Activated B cell treated with CpG ODN at 0.5 μM for 24 hours (primary cell): ENCODE measurements at places on chromosomes 7 and 10.

- no peak for DNase-seq
These were observed 28.1 kb downstream of the DLG5 start for GRCh38 chr10:77898323-77899079.

DNA sequence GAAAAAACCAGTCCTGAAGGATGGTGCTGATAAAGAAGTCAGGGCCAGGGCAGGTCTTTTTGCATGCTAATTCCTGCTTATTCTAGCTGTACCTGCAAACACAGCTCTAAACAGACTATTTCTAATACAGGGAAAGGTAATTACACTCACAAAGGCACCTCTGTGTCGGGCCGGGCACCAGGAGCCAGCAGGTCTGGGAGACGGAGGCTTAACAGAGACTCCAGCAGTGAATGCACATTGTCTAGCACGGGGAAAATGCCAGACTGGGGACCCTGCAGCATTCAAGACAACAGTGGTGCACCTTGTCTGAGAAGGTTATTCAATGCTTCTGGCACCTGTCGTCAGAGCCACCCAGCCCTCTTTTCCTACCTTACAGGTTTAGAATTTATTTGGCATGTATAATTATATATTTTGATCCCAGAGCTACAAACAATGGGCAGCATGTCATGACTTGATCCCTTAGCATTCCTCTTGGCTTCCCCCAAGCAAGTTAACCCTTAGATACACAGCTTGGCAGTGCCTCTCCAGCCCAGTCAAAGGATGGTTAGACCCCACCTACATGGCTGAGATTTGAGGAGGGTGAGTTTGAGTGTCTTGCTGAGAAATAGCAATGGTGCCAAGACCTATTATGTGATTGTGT is 185.2 kb downstream of the SLC25A13 start:
- no peak for DNase-seq

- DNase-seq: no peak
These were observed 13.9 kb downstream of the HNRNPA2B1 start for GRCh38 chr7:26186364-26187311.

- DNase-seq: no peak
These were observed 283.7 kb upstream of the ZMIZ1 start for GRCh38 chr10:78785066-78785465.

- DNase-seq: no peak
These were observed 124.1 kb downstream of the MAD1L1 start for GRCh38 chr7:2108501-2109250.

DNA sequence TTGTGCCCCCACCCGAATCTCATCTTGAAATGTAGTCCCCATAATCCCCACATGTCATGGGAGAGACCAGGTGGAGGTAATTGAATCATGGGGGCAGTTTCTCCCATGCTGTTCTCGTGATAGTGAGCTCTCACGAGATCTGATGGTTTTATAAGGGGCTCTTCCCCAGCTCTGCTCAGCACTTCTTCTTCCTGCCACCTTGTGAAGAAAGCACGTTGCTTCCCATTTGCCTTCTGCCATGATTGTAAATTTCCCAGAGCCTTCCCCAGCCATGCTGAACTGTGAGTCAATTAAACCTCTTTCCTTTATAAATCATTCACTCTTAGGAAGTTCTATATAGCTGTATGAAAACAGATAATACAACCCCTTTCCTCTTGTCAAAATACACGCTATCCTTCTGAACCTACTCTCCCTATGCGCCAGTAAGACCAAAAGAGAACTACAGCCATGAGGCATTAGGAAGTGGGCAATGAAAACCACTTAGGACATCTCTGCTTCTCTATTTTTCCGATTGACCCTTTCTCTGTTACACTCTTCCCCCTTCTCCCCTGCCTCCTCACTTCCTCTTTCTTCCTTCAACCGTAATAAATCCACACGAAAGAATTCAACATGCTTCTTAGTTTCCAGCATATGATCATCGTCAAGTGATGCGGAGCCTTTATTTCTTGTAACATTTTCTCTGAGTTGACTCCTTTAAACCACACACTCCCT is 101.2 kb upstream of the WDR11 start:
- DNase-seq: no peak

DNA sequence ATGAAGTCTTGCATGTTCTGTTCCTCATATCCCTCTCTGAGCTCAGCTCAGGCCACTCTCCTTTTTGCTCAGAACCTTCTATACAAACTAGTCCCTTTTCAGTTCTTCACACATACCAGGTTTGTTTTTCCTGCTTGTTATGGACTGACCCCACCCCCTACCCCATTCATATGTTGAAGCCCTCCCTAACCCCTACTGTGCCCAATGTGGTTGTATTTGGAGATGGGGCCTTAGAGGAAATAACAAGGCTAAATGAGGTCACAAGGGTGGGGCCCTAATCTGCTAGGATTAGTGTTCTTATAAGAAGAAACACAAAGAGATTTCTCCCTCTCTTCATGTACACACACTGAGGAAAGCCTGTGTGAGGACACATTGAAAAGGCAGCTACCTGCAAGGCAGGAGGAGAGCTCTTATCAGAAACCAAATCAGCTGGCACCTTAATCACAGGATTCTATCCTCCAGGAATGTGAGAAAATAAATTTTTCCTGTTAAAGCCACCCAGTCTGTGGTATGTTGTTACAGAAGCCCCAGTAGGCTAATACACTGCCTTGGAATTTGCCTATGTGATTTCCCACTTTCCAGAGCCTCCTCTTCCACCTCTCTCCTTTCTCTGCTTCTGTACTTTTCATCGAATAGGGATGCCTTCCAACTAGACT is 67.3 kb upstream of the DNAJB12 start:
- DNase-seq: no peak
